ENCODE measurements at places on chromosomes 13 and 19. TPM values are rescaled to one million over a fixed set of nuclear protein-coding genes. Genes with fewer than 3 reads are reported as not detected.
A peak's percentile ranks its signal among the peaks of the same experiment; 100 is the strongest.

DNA sequence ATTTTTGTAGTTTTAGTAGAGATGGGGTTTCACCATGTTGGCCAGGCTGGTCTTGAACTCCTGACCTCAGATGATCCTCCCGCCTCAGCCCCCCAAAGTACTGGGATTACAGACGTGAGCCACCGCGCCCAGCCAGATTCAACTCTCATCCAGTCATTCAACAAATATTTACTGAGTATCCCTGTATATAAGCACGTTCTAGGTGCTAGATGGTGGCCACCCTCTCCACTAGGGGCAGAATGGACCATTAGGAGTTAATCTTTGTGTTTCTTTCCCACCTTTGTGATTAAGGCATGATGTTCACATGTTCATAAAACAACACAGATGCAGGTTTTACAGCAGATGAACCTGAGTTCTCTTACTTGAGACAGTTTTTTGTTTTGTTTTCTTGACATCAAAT is 7.3 kb downstream of the SHKBP1 start:
- H3K4me1 ChIP-seq = no peaks in the 10 kb centered on the region
- H3K4me3 ChIP-seq = no peak overlapping the region
- no peak for DNase-seq
- H3K27ac ChIP-seq = no peak overlapping the region
- H3K27me3 ChIP-seq = no peaks in the 10 kb centered on the region
- H3K36me3 ChIP-seq = peaks cover 31% of the 10 kb centered on the region

DNA sequence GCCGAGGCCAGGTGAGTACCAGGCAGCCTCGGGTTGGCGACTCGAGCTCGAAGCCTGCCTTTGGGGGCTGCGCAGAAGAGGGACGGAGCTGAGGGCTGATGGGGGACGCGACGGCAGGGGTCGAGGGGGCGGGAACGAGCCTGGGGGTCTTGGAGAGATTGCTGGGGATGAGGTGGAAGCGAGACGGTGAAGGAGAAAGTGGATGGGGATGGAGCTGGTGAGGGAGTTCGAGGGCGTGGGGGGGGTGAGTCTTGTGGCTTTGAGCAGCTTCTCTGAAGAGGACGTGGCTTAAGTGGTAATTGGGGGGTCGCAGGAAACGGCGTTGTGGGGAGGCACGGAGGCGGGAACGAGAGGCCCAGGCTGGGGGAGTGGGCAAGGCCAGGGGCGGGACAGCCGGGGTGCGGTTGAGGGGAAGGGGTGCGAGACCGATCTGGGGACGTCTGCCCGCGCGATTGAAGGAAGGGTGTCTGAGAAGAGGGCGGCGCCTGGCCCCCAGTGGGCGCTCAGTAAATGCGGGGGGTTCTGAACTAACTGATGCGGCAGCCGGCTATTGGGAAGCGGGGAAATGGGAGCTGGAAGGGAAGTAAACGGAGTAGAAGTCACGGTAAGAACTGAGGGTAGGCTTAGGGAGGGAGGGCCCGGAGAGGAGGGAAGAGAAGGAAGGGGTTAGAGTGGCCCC is 426 bp downstream of the MYO9B start:
- peak overlapping the region; percentile 73 for H3K27ac ChIP-seq
- H3K4me1 ChIP-seq = peaks cover 47% of the 10 kb centered on the region
- no peaks in the 10 kb centered on the region for H3K27me3 ChIP-seq
- DNase-seq = peak; percentile 59

DNA sequence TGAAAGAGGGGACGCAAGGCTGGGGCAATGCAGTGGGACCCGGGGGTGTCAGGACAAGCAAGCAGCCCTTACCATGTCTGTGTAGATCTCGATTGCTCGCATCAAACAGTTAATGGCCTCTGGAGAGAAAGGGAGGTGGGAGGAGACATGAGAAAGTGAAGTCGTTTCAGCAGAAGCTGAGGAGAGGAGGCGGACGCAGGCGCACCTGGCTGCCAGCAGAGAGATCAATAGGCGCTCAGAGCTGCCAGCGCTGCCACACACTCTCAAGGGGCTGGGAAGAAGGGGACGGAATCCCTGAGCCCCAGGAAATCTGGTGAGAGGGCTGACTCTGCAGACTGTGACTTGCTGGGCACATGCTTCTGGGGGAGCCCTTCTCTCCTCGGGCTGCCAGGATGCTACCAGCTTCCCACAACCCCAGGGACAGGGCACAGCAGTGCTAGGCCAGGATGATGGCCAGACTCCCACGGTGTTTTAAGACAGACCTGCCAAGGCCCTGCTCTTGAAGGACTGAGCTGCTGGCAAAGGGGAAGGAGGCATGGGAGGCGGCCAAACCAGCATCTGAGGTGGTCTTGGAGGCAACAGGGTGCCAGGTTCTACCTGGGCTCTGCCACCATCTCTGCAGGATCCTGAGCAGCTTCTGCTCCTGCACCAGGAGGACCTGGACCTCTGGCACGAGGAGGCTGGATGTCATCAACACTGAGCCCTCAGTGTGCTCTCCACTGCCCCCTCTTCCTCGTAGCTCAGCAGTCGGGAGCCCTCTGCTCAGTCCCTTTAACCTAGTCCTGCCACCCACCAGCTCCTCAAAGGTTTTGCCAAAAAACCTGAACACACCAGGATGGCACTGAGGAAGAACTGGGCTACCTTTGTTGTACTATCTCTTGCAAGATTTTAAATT is 11.7 kb upstream of the KPTN start:
- no peak overlapping the region for H3K4me3 ChIP-seq
- peaks cover 13% of the 10 kb centered on the region for H3K36me3 ChIP-seq
- no peak for DNase-seq

DNA sequence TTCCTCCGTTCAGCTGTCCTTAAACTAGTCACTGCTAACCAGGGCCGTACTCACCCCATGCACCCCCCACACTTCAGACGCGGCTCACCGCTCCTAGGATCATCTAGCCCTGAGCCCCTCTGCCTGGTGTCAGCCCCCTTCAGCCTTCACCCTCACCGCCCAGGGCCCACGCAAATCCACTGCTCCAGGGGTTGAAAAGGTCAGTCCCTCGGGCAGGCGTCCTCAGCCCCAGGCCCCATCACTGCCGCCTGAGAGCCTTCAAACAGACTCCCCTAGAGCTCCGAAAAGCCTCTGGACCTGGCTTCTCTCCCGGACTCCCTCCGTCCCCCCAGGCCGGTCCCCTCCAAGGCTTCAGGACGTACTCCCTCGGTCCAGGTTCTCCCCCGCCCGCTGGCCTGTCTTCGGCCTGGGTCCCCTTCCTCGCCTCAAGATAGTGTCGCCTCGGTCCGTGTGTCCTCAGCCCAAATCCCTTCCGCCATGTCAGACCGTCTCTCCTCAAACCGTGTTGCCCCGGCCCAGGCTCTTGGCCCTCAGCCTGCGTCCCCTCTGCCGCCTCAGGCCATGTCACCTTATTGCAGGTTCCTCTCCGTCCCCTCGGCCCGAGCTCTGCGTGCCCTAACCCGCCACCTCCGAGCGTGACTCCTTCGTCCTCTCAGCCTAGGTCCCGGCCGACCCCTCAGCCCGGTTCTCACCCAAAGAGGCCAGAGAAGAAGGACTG is 553 bp downstream of the NAPA start:
- no peaks in the 10 kb centered on the region for H3K36me3 ChIP-seq
- H3K27me3 ChIP-seq = no peaks in the 10 kb centered on the region
- peaks cover 71% of the 10 kb centered on the region for H3K4me1 ChIP-seq
- DNase-seq = no peak

DNA sequence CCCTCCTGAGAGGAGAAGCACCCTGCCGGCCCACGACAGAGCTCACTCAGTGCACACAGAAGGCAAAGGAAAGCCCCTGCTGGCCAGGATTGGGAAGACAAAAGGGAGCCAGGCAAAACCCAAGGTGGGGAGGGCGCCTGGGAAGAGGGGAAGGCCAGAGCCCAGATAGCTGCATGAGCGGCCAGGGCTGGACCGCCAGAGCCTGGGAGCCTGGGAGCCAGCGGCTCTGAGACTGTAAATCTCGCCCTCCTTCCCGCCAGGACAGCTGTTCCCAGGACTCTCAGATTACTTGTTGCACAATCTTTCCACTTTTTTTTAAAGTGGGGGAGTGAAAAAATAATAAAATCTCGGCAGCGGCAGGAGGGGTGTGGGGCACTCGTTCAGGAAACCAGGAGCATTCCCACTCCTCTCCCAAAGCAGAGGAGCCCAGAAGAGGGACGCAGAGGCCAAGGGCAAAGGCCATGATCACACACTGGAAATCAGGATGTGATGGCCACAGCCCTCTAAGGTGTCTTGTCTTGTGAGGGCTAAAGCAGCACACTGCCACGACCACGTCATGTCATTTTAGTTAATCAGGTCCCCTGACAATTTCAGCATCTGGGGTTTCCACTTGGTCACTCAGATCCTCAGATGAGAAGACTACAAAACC is 19.6 kb upstream of the EPHX3 start:
- H3K4me1 ChIP-seq = no peaks in the 10 kb centered on the region
- H3K27ac ChIP-seq = no peak overlapping the region
- peaks cover 78% of the 10 kb centered on the region for H3K36me3 ChIP-seq
- no peaks in the 10 kb centered on the region for H3K27me3 ChIP-seq

DNA sequence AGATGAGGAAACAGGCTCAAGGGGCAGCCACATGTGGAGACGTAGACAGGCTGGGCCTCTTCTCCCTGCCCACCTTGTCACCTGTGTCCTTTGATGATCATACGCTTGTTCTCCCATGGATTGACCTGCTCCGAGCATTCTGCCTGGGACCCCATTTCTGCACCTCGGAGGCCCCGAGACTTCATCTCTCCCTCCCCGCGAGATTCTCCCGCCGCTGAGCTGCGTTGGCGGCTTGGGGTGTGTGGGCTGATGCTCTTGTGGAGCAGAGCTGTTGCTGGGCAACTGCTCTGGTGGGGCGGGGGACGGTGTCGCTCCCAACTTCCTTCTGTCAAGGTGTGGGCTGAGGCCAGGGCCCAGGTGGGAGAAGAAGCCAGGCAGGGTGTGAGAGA is 22.1 kb downstream of the MAST3 start:
- peaks cover 32% of the 10 kb centered on the region for H3K4me1 ChIP-seq
- H3K36me3 ChIP-seq = peaks cover 31% of the 10 kb centered on the region
- H3K27ac ChIP-seq = peak overlapping the region; percentile 72
- H3K27me3 ChIP-seq = no peaks in the 10 kb centered on the region
- DNase-seq = peak; percentile 60
- peak overlapping the region; percentile 91 for H3K4me3 ChIP-seq

DNA sequence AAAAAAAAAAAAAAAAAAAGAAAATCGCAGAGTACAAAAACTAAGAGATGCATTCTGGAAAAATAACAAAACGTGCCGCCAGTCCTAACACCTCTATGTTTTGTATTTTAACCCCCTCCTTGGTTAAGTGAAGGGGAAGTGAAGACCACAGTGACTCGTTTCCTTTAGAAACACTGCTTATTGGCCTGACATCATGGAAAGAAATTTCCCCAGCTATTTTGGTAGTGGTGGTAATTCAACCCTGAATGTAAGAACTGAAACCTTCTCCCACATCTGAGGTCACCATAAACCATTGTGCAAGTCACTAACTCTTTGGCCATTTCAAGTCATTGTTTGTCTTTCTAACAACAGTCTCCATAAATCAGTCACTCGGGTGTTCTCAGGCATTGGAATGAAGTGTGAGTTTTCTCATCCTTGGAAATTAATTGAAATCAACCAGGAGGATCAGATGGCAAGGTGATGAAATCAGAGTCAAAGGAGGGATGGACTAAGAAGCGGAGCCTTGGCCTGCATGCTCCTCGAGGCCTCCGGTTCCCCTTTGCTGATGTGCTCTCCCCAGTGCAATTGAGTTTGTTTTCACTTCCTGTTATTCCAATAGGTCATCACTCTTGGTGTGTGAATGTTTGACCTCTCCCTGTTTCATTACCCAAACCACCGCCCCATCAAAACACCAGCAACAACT is 443.9 kb downstream of the FGF9 start:
- no peak overlapping the region for H3K27ac ChIP-seq
- H3K4me1 ChIP-seq = peaks cover 18% of the 10 kb centered on the region
- no peaks in the 10 kb centered on the region for H3K27me3 ChIP-seq
- DNase-seq = peak; percentile 83
- H3K36me3 ChIP-seq = no peaks in the 10 kb centered on the region

GRCh38 chr13:51644654-51645053 is 60.4 kb downstream of the WDFY2 start:
- DNase-seq = peak; percentile 13
- H3K27me3 ChIP-seq = no peaks in the 10 kb centered on the region
- no peak overlapping the region for H3K4me3 ChIP-seq
- peaks cover 39% of the 10 kb centered on the region for H3K4me1 ChIP-seq
- no peaks in the 10 kb centered on the region for H3K36me3 ChIP-seq

PSG1 gene
- not detected for total RNA-seq

ZNF256 gene
- 7.2 TPM for total RNA-seq

VSTM1 gene
- not detected for total RNA-seq

KIR3DL2 gene
- total RNA-seq = 0.27 TPM

FUT1 gene
- 0.09 TPM for total RNA-seq

Measured in CD8-positive, alpha-beta memory T cell (primary cell).